RPMI7951 (cell line): ENCODE measurements at places on chromosomes 2 and 18. TPM values are rescaled to one million over a fixed set of nuclear protein-coding genes. Genes with fewer than 3 reads are reported as not detected.
A peak's percentile ranks its signal among the peaks of the same experiment; 100 is the strongest.

Gene IL1A
- 1.9 and 2.3 TPM in 2 replicates for total RNA-seq

Gene IL36B
- not detected in 2 replicates for total RNA-seq

Gene NOL4
- not detected in 2 replicates for total RNA-seq

Gene UGT1A10
- total RNA-seq = 0.29 TPM in 1 of 2 replicates, not detected in the other

Gene C1GALT1C1L
- total RNA-seq = 6.4 and 7.0 TPM in 2 replicates

Gene ASB18
- total RNA-seq = not detected in 2 replicates

Gene EPAS1
- 12.3 and 18.5 TPM in 2 replicates for total RNA-seq

Gene ALPP
- total RNA-seq = not detected in 2 replicates

Gene SFT2D3
- 8.5 and 9.3 TPM in 2 replicates for total RNA-seq

DNA sequence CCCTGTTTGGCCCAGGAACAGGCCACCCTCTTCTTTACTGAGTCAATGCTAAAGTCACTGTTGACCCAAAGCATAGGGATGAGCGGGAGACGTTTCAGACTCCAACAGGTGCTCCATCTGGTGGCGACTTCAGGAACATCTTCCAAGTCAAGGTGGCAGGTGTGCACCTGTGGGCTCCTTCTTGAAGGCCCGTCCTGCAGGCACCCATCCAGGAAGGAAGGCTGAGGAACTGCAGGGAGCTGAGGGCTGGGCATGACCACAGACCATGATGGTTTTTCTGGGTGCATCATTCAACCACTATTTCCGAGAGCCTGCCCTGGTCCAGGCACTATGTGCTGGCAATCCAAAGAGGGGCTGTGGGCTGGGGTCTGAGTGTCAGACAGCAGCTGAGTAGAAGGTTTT lies 142.8 kb downstream of the NDUFA10 start:
- DNase-seq = peak; percentile 24

DNA sequence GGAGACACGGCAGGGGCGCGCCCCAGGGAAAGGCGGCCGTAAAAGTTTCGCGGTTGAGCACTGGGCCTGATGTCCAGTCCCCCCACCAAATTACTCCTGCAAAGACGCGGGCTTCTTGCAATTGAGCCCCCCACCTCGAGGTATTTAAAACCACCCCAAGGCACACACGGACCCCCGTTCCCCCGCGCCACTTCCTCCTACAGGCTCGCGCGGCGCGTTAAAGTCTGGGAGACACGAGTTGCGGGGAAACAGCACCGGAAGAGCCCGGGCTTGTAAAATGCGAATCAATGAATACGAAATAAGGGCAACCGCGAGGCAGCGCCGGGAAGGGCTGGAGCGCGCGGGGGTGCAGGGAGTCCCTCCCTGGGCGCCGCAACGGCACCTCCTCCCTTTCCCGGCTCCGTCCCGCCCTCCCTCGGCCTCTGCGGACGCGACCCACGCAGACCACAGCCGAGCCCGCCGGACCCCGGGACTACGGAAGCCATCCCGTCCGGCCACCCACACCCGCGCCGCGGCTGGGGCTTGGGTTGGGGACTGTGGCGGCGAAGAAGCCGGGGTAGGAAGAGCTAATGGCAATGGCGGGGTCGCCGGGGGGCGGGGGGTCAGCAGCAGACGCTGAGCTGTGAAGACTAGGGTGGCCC lies 918 bp upstream of the NETO1 start:
- no peak for DNase-seq

DNA sequence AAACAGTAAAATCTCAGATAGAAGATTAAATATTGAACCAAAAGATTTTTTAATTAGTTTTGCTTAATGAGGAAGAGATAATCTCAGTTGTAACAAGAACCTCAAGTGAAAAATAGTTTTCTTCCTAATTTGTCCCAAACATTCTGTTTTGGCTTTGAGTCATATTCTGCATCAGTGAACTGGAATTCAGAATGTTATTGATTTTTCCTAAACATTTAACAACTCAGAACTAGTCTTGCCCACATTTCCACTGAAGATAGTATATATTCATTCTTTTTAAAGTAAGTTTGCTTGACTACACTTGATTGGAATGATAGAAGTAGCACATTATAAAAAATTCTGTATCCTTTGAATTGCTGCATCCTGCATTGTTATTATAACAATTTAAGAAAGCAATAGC lies 85.7 kb upstream of the UGP2 start:
- peak; percentile 13 for DNase-seq

DNA sequence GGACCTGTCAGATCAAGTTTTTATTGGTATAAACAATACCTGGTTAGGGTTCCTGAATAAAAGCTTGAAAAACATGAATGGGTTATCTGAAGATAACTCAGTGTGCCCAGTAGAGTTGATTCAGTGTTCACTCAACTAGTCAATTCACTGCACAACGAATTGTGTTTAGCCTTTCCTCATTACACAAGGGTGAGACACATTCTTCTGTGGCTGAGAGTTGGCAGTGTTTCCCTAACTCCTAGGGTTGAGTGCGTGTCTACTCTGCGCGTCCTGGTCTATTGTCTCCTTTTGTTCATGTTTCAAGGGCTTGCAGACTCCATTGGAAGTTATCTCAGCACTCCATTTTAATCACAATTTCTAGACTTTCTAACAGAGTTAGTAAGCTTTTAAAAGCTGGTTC lies 32.8 kb upstream of the TMEM178A start:
- peak; percentile 67 for DNase-seq

DNA sequence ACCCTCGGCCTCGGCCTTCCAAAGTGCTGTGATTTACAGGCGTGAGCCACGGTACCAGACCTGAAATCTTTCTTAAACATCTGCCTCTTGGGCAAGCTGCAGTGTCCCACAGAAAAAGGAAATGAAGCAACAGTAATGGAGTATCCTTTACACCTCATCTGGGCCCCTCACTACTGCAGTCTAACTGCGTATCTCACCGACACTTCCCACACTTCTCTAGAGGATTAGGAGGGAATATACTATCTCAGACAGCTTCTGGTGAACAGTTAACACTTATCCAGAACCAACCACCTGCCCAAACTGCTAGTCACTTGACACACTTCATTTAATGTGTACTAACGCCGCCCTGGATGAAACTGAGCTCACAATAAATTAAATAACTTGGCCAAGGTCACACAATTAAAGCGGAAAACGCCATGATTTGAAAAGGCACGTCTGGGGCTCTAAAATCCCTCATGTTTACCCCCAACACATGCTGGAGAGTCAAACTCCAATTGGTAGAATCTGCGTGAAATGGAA lies 993 bp downstream of the COX7A2L start:
- DNase-seq = peak; percentile 40

DNA sequence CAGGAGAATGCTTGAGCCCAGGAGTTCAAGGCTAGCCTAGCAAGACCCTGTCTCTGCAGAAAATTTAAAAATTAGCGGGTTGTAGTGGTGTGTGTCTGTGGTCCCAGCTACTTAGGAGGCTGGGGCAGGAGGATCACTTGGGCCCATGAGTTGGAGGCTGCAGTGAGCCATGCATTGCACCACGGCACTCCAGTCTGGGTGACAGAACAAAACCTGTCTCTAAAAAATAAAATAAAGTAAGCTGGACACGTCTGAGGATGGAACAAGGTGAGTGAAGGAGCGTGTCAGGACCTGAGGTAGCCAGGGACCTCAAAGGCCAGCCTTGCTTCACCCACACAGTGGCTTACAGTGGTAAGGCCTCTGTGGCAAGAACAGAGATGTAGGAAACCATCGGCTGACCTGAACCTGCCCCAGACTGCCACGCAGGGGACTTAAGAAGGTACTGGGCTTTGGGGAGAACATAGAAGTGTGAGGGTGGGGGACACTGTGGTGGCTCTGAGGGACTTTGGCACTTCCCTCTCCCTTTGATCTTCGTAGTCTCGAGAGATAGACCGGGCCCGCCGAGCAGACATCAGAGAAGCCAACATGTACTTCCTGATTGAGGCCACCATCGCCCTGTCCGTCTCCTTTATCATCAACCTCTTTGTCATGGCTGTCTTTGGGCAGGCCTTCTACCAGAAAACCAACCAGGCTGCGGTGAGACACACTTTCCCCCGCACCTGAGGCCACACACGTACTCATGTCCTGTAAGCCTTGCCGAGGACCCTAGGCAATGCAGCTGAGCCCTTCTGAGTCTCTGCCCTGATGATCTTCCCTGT lies 7.5 kb downstream of the SLC11A1 start:
- DNase-seq = no peak

DNA sequence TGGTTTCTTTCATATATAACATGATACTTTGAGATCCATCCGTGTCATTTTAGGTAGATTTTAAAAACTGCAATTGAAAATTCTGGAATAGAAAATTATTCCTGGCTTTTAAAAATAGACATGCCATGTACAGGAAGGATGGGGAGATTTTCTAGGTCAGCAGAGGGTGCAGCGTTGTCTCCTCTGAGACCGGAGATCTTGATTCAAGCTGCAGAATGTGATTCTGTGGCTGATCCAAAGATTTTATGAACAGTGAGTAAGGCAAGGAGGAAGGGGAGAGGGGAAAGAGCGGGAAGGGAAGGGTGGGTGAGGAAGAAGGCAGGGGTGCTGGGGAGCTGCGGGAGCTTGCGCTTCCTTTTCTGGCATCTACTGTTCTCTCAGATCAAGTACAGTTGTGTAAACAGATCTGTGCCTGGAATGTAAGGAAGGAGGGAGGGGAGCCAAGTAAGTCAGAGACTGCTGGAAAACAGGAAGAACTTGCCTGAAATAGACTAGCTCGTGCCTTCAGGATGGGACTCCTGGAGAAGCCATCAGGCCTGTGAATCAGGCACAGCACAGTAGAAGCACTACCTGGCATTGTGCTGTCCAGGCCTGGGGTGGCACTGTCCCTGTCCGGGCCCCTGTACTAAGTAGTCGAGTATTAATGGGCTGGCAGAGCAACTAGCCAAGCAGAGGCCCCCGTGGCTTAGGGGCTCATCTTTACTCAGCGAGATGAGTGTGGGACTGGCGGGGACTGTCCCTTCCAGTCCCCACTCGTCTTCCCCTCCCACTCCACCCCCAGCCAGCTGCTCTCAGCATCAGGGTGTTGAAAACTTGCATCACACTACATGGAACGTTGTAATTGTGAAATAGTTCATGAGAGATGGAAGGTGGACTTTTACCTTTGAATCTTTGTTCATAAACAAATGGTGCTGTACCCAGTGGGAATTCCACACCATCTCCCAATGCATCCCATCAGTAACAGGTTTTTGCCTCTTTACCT lies 163.5 kb downstream of the UXS1 start:
- DNase-seq = peak; percentile 39

- peak; percentile 84 for DNase-seq
These were observed 54.1 kb upstream of the KLF7 start for GRCh38 chr2:207219676-207220501.

GRCh38 chr18:77702686-77703085 lies 453.0 kb downstream of the GALR1 start:
- DNase-seq = peak; percentile 16

GRCh38 chr18:40612356-40612755 lies 1342.7 kb upstream of the PIK3C3 start:
- no peak for DNase-seq

DNA sequence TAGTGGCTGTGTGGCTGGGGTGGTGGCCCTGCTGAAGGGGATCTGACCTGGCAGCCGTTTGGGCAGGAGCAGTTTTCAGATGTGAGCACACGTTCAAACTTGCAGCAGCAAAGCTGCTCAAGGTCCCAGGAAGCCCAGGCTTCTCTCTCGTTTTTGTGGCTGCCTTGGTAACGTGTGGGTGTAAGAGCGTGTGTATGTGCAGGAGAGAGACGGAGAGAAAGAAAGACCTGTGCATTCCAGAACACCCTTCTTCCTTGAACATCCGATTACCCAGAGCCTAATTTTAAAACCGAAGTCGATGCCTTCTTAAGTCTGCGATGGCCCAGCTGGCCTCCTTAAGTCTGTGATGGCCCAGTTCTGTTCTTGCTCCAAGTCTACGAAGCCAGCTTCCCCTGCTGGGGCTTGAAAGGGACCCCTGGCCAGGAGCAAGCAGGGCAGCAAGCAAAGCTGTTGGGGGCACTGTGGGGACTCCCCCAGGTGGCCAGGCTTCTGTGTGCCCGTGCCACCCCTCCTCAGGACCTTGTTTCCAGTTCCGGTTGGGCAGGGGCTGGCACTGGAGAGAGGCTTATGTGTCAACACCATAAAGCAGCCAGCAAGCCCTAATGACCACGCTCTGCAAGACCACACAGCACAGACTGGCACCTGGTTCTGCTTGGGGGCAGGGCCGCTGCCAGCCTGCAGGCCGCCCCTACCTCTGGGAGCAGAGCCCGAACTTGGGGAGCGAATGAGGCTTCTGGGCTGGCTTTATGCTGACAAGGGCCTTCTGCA lies 55.8 kb upstream of the ALPP start:
- no peak for DNase-seq

GRCh38 chr2:204472375-204472774 lies 72.9 kb upstream of the PARD3B start:
- DNase-seq = peak; percentile 32

DNA sequence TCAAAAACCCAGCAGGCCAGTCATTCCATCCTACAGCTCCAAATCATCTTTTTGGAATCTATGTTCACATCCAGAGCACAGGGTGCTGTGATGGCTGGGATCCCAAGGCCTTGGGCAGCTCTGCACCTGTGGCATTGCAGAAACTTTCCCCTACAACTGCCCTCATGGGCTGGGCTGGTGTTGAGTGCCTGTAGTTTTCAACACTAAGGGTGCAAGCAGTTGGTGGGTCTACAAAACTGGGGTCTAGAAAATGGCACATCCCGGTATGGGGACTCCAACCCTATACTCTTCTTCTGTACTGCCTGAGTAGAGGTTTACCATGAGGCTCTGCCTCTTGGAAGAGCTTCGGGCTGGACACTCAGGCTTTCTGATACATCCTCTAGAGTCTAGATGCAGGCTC lies 95.2 kb upstream of the TEKT4 start:
- DNase-seq = no peak
